GM12892 (cell line): ENCODE measurements at places on chromosomes 3 and 15.
A peak's percentile ranks its signal among the peaks of the same experiment; 100 is the strongest.

DNA sequence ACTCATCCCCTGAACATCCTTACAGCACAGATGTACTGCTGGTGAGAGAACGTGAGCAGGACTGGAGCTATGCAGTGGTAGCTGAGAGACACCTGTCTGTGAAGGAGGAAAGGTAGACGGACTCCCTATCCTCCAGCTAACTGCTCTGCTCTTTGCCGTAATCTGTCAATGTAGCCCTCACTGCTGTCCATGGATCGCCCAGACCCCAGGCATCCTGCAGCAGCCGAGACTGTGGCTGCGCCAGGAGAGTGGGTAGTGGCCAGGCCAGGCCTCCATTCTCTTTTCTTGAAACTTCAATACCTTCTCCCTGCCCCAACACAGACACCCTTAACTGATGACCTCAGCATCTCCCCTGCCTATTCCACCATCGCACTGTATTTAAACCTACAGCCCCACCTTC is 44.5 kb downstream of the CRABP1 start:
- DNase-seq: no peak

GRCh38 chr3:153166206-153166605 is 4.2 kb downstream of the RAP2B start:
- DNase-seq: no peak

DNA sequence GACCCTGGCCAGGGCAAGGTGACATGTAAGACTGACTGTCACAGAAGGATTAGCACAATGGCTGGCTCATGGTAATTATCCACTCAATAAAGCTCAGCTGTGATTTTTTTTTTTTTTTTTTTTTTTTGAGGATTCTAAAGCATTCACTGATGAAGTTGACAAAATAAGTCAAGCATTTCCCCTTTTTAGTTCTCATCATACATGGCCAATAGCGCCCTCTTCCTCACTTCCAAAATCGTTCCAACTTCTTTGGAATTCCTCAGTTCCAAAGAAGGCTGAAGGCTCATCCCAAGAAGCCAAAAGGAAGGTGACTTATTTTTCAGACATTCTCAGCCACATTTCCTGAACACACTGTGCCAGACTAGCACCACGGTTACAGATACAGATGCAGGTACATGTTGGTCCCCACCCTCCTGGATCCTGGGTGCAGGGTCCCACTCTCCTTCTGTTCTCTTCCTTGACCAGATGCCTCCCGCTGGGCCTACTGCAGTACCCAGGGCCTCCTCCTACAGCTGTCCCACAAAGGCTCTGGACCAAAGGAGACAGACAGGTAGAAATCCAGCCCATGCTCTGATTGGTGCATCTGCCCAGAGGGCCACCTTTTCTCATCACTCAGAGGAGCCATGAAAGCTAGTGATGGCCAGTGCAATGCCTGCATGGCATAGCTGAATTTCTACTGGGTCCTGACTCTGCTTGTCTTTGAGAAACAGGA is 202.6 kb downstream of the UACA start:
- no peak for DNase-seq

DNA sequence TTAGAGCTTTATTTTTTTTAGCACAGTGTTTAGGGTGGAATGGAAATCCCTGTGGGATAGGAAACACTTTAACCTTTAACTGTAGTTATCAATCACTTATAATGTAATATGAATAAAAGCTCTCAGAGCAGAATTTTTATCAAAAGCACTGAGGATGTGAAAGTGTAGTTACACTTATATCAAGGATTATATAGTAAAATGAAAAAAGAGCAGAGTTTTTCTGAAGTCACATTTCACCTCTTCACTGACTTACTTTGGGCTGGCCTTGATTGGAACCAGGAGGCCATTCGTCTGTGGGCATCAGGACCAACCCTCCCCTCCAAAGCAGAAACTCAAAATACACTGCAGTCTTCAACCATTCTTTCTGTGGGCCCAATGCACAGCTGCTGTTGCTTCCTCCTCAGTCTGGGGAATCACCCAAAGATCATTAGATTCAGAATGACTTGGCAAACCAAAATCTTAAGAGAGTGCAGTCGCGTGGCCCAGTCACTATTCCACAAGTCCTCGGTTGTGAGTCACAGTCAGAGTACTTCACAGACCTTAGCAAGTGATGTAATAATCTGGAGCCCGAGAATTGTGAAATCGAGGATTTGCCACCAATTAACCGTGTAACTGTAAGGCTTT is 132.6 kb upstream of the COL8A1 start:
- peak; percentile 25 for DNase-seq

DNA sequence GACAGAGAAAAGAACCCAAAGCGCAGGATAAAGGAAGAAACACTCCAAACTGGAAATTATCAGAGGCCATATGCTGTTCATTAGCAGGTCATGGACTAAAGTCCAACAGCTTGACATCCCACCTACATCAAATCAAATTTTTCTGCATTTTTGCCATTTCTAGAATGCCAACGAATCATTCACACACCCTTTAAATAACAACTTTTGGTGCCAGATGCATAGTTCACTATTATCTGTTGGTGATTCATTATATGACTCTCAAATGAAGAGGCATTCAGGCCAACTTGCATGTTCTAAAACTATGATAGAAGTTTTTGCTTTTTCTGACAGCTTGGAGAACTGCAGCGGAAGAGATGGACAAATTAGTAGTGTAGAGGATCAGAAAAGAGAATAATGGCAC is 529.8 kb upstream of the NAALADL2 start:
- DNase-seq: no peak

- no peak for DNase-seq
Measured at GRCh38 chr3:124441766-124442165, 288.5 kb upstream of the UMPS start.

GRCh38 chr3:186453531-186453930 is 90.6 kb downstream of the CRYGS start:
- no peak for DNase-seq

DNA sequence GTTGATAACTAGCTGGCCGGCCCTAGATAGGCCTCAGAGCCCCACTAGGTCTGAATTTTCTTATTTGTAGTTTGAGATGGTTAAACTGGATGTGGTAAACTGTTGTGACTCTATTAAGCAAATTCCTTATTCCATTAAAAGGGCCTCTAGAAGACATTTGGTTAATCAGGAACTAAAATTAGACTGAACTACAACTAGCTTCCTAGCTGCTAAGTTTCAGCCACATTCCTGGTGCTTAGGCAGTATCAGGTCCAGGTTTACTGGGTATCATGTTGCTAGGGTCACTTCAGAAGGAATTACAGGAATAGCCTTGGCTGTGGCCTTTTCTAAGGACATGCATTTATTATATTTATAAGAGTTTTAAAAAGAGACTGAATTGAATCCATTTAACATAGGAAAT is 136.3 kb downstream of the PLD1 start:
- no peak for DNase-seq

DNA sequence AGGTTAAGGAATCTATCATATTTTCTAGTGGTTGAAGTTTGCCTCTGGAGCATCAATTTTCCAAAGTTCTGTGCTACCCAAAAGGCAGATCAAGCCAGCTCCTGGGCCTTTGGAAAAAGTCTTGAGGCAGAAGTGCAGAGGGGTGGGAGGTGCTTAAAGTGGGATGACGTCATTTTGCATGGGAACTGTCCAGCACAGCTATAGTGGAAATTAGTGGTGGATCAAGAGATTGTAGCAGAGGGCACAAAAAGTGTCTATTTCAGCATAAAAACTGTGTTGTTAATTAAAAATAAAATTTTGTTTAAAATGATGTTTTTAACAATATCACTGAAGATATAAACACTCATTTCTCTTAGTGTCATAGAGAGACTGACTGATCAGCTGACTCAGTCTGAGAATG is 221.9 kb downstream of the LRRN1 start:
- no peak for DNase-seq

- DNase-seq: no peak
Measured at GRCh38 chr15:52093539-52094510, 18.8 kb downstream of the BCL2L10 start.

DNA sequence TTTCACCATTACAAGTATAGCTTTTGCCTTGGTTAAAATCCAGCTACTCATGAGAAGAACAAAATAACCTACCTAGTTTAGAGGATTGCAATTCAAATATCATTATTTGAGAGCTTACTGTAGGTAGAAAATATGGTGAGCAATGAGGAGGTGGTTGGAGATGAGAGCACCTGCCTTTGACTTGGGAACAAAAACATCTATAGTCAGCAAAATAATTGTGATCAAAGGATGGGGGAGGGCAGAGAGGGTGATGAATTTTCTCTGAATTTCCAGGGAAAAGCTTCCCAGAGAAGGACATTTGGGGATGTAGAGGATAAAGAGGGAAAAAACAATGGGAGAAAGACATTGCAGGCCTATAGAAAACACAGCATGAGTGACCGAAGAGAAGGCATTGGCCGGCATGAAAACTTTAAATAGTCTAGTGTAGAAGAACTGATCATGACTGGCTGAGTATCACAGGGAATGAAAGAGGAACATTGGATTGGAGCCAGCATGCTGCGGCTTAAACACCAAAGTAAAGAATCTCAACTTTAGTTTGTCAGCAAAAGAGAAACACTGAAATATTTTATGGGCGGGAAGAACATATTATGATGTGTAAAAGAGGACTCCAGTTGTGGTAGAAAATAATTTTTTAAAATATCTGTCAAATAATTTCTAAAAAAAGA is 581.3 kb downstream of the UNC13C start:
- DNase-seq: no peak

GRCh38 chr3:89072642-89073041 is 34.8 kb upstream of the EPHA3 start:
- no peak for DNase-seq

- no peak for DNase-seq
Measured at GRCh38 chr3:197227780-197228574, 70.4 kb downstream of the DLG1 start.

- DNase-seq: no peak
Measured at GRCh38 chr3:128074851-128075521, 22.7 kb downstream of the SEC61A1 start.

DNA sequence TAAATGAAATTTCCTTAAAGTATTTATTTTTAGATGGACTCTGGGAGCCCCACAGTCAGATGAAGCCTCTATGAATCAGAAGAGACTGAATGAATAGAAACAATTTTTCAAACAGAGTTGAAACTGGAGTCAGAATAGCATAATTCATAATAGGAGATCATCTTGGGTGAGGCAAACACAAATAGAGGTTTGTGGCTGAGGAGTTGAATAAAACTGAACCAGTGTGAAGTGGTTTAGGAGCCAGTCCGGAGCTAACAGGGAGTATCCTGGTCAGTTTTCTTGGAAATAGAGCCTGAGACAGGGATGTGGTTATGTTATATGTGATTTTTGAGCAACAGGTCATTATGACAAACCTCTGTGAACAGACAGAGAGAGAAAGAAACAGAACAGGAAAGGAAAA is 39.2 kb downstream of the SAMMSON start:
- DNase-seq: no peak

DNA sequence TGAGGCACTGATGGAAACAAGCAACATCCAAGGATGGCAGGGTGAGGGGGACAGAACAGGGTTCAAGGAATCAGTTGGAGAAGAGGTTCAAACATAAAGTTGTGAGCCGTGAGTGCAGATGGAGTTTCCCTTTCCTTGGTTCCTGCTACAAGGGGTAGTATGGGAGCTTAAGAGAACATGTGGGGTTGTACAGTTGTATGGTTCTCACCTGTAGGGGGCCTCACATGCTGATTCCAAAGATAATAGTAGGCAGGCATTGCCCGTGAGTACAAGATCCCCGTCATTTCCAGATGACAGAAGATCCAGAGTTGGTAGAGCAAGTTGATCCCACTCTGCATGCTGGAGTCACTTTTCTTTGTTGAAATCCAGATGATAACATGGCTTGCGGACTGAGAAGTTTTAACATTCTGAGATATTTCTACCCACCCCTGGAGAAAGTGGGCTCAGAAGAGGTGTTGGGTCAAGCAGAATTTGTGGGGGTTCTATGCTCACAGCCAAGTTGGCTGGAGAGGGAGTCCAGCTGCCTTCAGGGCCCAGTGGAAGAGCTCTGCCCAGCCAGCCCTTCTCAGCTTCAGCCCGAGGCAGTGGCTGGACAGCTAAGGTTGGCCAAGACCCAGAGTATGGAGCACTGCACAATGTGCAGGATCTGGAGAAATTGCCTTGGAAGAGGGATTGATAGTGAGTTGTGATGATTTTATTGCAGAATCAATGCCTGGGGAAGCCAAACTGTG is 141.8 kb downstream of the THSD4 start:
- no peak for DNase-seq

DNA sequence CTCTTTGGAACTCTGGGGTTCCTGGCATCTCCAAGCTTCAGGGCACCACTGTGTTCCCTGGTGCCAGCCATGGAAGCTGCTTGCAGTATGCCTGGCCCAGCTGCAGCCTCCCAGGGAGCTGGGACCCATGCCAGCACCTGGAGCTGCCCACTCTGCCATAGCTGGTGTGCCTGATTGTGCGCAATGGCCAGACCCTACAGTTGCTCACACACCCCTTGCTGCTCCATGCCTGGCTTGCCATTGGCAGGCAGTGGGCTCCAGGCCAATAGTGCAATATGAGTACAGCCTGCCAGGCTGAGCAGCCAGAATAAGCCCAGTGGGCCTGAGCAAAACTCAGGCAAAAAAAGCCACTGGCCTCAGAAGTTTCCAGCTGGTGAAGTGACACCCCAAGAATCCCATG is 43.8 kb upstream of the LRRFIP2 start:
- no peak for DNase-seq

GRCh38 chr3:108487439-108487838 is 23.0 kb downstream of the MYH15 start:
- no peak for DNase-seq

- no peak for DNase-seq
Measured at GRCh38 chr3:114081037-114081436, 24.5 kb downstream of the QTRT2 start.

- DNase-seq: no peak
Measured at GRCh38 chr3:97613139-97613538, 151.4 kb upstream of the ARL6 start.

DNA sequence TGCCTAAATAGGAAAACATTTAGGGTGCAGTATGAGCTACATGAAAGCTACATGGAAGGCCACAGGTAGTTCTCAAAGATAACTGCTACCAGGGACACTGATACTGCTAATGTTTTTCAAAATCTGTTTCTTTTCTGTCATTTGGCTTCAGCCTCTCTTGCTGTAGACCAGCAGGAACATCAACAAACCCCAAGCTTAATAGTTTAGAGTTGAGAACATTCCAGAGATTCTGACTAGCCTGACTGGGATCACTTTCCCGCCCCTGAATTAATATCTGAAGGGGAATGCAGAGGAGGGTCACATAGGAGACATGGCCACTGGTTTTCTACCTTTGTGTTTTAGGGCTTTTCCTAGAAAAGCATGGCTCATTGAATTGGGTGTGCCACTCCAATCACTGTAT is 16.9 kb upstream of the C3orf38 start:
- DNase-seq: no peak

DNA sequence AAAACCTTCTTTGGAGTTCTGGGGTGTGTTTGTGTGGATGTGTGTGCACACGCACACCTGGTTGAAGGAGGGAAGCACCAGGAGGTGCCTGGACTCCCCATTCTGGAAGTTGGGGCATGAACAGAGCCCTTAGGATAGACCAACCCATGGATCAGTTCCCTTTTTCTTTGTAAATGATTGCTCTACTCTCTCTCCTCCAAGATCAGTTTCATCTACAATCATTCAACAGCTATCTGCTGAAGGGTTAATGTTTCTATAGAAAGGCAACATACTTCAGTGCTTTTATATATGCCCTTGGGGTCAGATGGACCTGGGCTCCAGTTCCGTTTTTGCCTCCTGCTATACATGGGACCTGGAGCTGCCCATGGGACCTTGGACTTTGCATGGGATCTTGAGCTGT is 352.1 kb upstream of the CFAP20DC start:
- no peak for DNase-seq
